ENCODE measurements at places on chromosomes 2 and 18.

DNA sequence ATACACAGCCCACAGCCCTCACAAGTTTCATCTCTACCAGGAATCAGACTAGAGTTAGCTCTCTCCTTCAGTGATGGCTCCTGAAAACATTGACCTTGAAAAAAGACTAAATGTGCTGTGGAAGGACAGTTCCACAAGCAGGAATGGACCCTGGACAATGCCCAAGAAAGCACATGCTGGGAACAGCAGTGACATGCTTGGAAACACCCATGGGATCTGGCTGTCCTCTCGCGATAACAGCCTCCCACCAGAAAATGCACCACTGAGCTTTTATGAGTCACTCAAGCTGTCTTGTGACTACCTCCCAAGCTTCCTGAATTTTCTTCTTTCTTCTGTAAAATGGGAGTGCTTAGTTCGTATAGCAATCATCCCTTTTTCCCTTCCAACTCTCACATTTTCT, 269.2 kb downstream of the LRATD1 start:
- no peaks in the 10 kb centered on the region for H3K4me1 ChIP-seq
- no peak overlapping the region for H3K27ac ChIP-seq
- no peak overlapping the region for H3K4me3 ChIP-seq
- H3K36me3 ChIP-seq: no peaks in the 10 kb centered on the region
- DNase-seq: peak; percentile 6

GRCh38 chr2:6654279-6654678, 211.4 kb downstream of the CMPK2 start:
- H3K27me3 ChIP-seq: no peaks in the 10 kb centered on the region
- H3K4me1 ChIP-seq: no peaks in the 10 kb centered on the region
- no peak for DNase-seq
- H3K36me3 ChIP-seq: no peaks in the 10 kb centered on the region
- no peak overlapping the region for H3K4me3 ChIP-seq
- H3K27ac ChIP-seq: no peak overlapping the region

GRCh38 chr2:236375973-236376476, 111.8 kb upstream of the ASB18 start:
- no peaks in the 10 kb centered on the region for H3K27me3 ChIP-seq
- DNase-seq: no peak
- H3K4me3 ChIP-seq: no peak overlapping the region
- H3K4me1 ChIP-seq: no peaks in the 10 kb centered on the region
- no peak overlapping the region for H3K27ac ChIP-seq

DNA sequence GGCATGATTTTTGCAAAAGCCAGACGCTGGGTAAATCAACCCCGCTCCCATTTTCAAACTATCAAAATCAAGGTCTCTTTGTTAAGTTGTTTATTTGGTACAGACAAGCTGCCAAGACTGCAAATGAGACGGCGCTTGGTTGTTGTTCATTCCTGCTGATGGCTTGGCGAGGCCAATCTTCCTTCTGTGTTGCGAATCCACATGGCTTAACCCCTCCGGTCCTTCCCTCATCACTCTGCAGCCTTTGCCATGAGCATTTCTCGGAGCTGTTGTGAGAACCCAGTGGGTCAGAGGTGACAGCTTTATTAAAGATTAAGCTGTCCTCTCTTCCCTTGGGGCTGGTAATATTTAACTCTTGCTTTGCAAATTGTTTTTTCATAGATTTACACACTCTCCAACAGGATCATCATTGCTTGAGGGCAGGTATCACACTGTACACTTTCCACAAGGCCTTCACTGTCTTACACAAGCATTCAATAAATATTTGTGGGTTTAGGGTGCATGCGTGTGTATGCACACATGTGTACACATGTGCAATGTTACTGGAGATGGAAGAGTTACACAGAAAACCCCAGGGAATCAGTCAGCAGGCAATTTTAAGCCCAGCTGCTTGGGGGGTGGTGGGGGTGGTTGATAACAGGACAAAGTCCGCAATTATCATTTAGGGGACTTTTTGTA, 27.8 kb upstream of the KCNF1 start:
- no peak overlapping the region for H3K4me3 ChIP-seq
- DNase-seq: no peak
- peaks cover 4% of the 10 kb centered on the region for H3K4me1 ChIP-seq
- H3K27ac ChIP-seq: no peak overlapping the region
- no peaks in the 10 kb centered on the region for H3K36me3 ChIP-seq
- H3K27me3 ChIP-seq: peaks cover 39% of the 10 kb centered on the region

DNA sequence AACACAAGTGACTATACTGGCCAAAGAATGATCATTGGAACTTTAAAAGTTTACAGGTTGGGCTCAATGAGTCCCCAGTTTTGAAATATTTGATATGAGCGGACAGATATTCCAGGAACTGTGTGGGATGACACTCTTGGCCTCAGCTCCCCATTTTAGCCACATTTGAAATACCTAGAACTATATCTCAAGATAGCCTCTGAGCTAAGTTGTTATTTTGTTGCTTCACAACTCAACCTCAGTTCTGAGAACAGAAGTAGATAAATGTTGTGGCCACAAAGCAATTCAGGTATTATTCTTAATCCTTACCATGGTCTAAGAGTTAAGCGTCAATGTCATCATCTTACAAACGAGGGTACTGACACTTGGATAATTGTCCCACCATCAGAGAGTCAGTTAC, 172.2 kb upstream of the SETBP1 start:
- H3K36me3 ChIP-seq: no peaks in the 10 kb centered on the region
- DNase-seq: no peak
- H3K4me3 ChIP-seq: no peak overlapping the region
- H3K27me3 ChIP-seq: no peaks in the 10 kb centered on the region
- no peaks in the 10 kb centered on the region for H3K4me1 ChIP-seq

DNA sequence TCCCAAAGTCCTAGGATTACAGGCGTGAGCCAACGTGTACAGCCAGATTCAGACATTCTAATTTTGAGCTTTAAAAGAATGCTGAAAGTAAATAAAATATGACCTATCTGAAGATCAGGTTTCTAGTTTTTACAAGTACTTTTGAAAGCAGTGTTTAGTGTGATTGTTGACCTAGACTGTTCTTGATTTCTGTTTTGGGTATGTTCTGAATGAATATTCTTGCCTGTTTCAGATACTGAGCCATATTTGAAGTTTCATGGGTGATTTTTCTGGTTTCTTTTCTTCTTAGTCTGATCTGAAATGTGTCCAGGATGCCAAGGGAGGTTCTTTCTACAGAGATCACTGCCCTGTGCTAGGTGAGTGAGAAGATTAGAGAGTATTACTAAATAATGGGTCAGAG, 37.2 kb downstream of the MIB1 start:
- H3K4me3 ChIP-seq: no peak overlapping the region
- H3K27ac ChIP-seq: no peak overlapping the region

DNA sequence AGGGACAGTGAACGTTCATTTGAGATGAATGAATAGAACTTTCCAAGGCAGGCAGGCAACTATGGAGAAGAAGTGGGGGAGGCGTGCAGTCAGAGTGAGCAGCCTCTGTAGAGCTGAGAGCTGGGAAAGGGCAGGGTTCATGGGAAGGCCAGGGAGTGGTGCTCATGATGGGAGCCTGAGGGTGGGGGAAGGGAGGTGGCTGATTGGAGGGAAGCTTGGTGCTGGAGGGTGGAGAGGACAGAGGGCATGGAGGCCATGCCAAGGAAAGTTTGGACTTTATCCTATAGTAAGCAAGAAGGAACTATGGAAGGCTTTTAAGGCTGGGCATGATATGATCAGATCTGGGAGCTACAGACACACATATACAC, 47.6 kb upstream of the LGALSL start:
- no peaks in the 10 kb centered on the region for H3K36me3 ChIP-seq
- no peaks in the 10 kb centered on the region for H3K27me3 ChIP-seq
- DNase-seq: no peak
- no peak overlapping the region for H3K4me3 ChIP-seq
- no peak overlapping the region for H3K27ac ChIP-seq

- no peak overlapping the region for H3K27ac ChIP-seq
- peaks cover 6% of the 10 kb centered on the region for H3K4me1 ChIP-seq
- H3K36me3 ChIP-seq: no peaks in the 10 kb centered on the region
- no peak for DNase-seq
- H3K27me3 ChIP-seq: peaks cover 4% of the 10 kb centered on the region
Observed at GRCh38 chr2:186852508-186852907, 3.5 kb upstream of the ZSWIM2 start.
